Activated CD8-positive, alpha-beta memory T cell treated with anti-CD3 and anti-CD28 coated beads, Interleukin-2, amount 50 U/mL, for 4 hours (primary cell): ENCODE measurements at places on chromosomes 13 and 19.

- DNase-seq, result no peak
Measured at GRCh38 chr19:835210-835810, 5.5 kb upstream of the PRTN3 start.

- DNase-seq, result no peak
Measured at GRCh38 chr13:60012488-60012887, 151.2 kb downstream of the DIAPH3 start.

GRCh38 chr19:38068826-38069225 lies 155.2 kb downstream of the DPF1 start:
- no peak for DNase-seq

DNA sequence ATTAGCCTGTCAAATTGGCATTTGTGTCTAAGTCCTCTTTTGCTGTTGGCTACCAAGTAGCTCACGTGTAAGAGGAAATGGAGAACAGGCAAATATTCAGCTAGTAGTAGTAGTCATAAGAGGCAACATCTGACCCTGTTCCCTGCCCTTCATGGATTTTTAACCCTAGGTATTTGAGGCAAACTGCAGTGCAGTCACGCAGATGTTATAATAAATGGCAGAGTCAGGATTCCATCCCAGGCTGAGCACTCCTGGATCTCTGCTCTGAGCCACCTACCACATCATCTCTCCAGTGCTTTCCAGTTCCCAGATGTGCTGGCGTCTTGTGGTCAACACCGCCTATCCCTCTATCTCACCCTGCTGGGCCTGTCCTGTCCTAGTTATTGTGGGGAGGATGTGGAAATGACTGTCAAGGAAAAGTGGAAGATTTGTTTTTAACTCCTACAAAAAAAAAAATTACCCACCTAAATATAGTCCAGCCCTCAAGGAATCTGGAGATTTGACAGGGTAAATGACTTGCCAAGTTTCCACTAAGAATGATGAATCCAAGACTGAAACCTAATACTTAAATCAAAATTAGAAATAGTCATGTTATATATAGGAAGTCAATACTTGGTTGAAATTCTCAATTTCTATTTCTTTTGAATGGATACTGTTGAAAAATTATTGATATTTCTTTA lies 322.9 kb downstream of the GPC6 start:
- no peak for DNase-seq

- DNase-seq, result no peak
Measured at GRCh38 chr19:41398050-41398418, 416 bp downstream of the BCKDHA start.

DNA sequence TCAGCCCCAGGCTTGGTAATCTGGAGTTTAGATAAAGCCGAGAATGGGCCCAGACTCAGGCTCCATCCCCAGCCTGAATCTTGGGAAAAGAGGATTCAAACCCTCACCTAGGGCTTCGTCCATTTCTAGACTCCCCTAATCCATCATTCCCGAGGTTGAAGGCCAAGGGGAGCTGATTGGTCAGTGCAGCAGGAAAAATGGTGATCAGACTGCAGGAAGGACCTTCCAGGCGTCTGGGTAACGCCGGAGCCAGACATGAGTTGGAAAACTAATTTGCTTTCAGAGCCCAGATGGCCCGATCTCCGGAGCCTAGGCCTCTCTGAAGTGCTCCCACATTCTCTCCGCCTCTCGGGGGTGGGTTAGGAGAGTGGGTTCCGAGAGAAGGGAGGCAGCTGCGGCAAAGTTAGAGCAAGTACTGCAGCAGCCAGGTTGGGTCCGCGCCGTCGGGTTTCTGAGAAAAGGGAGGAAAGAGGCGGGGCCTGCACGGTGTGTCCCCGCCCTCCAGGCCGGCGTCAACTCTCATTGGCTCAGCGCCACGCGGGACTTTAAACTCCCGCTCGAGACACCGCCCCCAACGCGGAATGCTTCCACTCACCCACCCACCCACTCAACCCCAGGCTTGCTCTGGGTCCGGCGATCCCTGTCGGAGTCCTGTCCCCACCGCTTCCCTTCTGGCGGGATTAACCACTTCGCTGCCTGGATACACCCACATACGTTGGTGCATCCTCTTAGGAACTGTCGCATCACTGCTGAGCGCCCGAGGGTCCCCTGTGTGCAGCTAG lies 788 bp upstream of the RTBDN start:
- DNase-seq, result no peak

DNA sequence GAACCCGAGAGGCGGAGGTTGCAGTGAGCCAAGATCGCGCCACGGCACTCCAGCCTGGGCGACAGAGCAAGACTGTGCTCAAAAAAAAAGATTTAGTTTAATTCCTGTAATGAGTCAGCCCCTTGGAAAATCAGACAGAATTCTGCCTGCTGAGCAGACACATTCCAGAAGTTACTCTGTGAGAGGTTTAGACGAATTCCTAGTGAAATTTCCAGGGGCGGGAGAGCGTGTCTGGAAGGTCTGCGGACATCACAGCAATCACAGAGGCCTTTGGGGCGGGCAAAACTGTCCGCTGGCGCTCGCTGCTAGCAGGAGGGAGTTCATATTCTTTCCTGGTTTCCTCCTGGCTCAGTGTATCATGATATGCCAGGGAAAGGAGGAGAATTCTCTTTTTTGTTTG lies 17.5 kb downstream of the MISP start:
- no peak for DNase-seq

GRCh38 chr13:78430166-78430791 lies 173.1 kb downstream of the POU4F1 start:
- no peak for DNase-seq

- DNase-seq, result no peak
Measured at GRCh38 chr19:31223740-31224534, 125.3 kb downstream of the TSHZ3 start.

DNA sequence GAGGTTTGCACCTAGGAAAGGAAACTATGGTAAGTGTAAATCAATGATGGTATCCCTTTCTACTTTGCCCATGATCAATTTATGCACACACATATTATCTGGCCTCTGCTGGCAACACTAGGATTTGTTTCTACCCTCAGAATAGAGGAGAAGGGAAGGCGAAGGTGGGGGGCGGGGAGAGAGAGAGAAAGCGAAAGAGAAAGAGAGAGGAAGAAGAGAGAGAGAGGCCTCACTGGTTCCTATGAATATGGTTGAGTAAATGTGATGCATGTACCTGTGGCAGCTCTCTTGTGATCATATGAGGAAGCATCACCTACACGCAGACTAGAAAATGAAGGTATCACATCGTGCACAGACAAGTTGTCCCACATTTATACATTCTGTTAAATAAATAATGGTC lies 882.0 kb upstream of the SLITRK6 start:
- no peak for DNase-seq

DNA sequence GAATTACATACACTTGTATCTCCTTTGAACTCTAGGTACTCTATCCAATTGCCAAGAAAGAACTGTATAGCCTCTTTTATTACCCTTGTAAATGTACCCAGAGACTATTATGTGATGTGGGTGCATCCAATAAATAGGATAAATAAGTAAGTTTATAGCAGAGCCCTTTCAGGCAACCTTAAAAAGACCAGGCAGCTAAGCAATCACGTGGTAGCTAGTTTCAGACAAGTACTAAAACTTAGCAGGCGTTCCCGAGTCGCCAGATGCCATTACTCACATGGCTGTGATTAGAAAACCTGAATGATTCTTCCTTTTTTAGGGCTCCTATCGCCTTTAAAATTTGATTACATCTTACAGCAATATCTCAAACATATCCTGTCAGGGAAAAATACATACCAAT lies 1303.0 kb downstream of the EFNB2 start:
- DNase-seq, result no peak

DNA sequence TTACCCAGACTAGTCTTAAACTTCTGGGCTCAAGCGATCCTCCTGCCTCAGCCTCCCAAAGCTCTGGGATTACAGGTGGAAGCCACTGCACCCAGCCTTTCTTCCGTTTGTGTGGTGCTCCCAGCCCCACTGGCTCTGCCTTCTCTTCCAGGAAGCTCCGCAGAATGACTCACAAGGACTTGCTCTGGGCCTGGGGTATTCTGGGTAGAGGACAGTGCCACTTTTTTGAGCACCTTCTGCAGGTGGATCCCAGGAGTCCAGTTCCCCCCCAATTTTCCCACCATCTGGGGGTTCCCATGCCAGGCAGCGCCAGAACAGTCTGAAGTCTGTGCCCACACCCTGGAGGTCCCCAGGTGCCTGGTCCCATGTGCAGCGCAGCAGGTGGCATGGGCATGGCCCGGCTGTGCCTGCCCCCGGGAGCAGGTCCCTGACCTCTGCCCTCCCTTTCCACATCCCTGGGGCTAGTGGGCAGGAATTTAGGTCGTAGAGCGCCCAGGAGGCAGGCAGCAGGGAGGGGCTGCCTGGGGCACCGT lies 1.6 kb downstream of the REEP6 start:
- DNase-seq, result peak; percentile 15

DNA sequence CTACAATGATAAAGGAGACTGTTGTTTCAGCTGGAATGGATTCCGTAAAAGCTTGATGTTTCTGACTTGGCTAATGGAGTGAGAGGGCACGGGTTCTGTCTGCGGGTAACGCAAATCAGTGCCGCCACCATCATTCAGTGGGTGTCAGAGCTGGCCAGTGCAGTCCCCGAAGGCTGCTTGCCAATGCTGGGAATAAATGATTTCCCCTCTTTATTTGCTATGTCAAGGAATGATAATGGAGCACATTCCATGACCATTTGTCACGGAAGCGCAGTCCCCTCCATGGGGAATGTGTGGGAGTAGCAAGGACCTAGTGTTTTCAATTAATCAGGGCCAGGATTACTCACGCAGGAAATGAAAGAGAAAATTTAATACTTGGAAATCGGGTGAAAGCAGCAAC lies 899.3 kb downstream of the UQCRFS1 start:
- no peak for DNase-seq

DNA sequence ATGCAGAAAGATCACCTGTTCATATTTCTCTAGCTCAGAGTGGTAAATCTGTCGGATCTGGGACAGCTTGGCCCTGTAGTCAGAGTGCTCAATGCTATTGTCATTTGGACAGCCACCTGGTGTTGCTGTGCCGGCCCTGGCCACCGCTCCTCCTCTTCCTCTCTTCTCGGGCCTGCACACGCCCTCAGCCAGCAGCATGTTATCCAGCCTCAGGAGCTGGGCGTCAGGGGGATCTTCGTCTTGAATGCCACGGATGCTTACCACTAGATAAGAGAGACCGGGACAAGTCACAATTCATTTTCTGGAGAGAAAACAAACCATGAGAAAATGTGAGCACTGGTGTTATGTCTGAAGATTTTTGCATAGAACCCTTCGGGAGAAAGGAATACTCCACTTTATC lies 32.5 kb downstream of the CILP2 start:
- DNase-seq, result no peak

GRCh38 chr13:92547266-92547665 lies 679.3 kb upstream of the GPC6 start:
- no peak for DNase-seq

GRCh38 chr19:32811151-32811550 lies 58.4 kb downstream of the SLC7A9 start:
- no peak for DNase-seq

GRCh38 chr13:91045351-91046034 lies 302.0 kb upstream of the MIR17HG start:
- DNase-seq, result no peak

- no peak for DNase-seq
Measured at GRCh38 chr13:107271227-107271626, 703.3 kb upstream of the ARGLU1 start.

DNA sequence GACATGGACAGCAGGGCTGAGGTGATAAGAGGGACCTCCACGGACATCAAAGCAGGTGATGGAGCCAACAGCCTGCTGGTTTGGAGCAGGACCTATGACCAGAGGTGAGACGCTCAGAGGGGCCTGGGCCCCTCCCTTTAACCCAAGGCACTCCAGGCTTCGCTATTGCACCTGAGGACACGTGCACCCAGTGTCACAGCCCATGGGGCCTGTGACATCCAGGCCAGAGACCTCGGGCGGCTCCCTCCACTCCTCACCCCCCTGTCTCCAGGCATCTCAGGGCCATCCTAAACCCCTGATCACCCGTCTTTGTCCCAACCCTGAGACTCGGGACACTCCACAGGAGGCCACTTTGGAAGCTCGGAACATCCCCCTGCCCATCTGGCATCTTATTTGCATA lies 12.9 kb downstream of the ADGRE5 start:
- no peak for DNase-seq

- DNase-seq, result no peak
Measured at GRCh38 chr13:94454334-94454733, 25.1 kb downstream of the DCT start.

GRCh38 chr13:80399340-80400163 lies 58.6 kb upstream of the SPRY2 start:
- DNase-seq, result no peak

- no peak for DNase-seq
Measured at GRCh38 chr19:15421721-15422260, 3.0 kb upstream of the AKAP8L start.

DNA sequence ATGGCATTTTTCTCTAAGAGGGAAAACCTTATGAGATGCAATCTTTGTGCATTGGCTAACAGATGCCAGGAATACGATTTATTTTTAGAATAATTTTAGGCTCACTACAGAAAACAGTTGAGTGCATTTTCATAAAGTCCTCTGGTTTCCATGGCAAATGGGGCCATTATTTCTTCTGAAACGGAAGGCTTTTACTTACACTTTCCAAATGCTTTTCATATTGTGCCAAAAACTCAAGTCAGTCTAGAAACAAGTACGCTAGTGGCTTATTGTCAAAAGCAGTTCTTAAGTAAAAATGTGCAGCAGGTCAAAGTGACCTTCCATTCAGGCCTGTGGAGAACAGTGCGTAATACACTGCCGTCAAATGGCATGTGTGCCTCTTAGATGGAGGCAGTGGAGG lies 628.7 kb downstream of the EFNB2 start:
- no peak for DNase-seq

GRCh38 chr19:1316466-1316865 lies 30.8 kb downstream of the EFNA2 start:
- DNase-seq, result no peak

DNA sequence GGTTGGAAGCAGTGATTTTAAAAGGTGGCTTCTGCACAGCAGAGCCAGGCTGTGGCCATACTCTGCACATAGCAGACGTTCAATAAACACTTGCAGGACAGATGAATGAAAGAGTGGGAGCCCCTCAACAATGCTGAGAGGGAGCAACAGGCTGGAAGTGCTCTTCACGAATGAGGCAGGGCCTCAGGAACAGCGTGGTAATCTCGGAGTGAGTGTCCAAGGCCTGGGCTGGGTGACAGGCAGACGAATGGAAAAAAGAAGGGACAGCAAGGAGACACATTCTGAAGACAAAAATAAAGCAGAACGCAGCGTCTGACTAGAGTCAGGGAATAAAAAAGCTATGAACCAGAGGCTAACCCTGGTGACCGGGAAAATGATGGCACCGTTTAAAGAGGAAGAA lies 11.1 kb downstream of the GJA3 start:
- no peak for DNase-seq
